EH (cell line): ENCODE measurements at places on chromosomes 4 and X.
A peak's percentile ranks its signal among the peaks of the same experiment; 100 is the strongest.

DNA sequence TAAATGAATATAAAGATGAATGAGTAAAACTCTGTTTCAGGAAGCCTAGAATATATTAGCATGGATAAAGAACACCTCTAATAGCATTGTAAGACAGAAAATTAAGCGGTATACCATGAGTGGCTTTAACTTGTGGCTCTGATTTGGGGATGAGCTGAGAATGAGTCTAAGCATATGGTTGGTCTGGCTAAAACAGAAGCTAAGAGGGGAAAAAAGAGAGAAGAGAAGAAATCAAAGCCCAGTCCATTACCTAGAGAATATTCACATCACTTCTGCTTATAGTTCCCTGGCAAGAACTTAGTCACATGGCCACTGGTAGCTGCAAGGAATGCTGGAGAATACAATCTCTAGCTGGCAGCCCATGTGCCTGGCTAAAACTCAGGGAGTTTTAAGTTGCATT is 414.5 kb downstream of the PRDM5 start:
- DNase-seq, result no peak

- no peak for DNase-seq
Observed at GRCh38 chrX:25733148-25733547, 405.0 kb upstream of the MAGEB18 start.

- DNase-seq, result no peak
Observed at GRCh38 chr4:138174981-138175794, 67.0 kb downstream of the SLC7A11 start.

- DNase-seq, result no peak
Observed at GRCh38 chr4:16588149-16588548, 310.3 kb downstream of the LDB2 start.

- no peak for DNase-seq
Observed at GRCh38 chr4:108533876-108534275, 86.5 kb upstream of the RPL34 start.

DNA sequence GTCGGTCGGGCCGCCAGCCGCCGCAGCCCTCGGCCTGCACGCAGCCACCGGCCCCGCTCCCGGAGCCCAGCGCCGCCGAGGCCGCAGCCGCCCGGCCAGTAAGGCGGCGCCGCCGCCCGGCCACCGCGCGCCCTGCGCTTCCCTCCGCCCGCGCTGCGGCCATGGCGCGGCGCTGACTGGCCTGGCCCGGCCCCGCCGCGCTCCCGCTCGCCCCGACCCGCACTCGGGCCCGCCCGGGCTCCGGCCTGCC is 213 bp downstream of the NFKB1 start:
- DNase-seq, result no peak

- DNase-seq, result no peak
Observed at GRCh38 chr4:150588316-150588715, 6.4 kb downstream of the MAB21L2 start.

DNA sequence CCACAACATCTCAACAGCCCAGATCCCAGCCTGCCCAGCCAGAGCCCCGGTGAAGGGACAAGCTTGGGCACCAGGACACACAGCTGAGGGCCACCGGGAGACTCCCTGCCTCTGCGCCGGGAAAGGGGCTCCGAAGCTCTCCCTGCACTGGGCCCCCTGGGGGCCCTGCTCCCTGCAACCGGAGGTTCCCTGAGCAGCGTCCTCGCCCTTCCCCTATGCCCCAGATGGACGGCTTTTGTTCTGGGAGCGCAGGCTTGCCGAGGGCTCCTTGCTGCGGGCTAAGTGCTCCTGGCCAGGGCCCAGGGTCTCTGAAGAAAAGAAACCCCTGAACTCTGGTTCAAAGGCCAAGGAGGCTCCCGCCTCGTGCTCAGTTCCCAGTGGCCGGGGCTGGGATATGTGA is 899 bp upstream of the ZFP92 start:
- DNase-seq, result no peak

DNA sequence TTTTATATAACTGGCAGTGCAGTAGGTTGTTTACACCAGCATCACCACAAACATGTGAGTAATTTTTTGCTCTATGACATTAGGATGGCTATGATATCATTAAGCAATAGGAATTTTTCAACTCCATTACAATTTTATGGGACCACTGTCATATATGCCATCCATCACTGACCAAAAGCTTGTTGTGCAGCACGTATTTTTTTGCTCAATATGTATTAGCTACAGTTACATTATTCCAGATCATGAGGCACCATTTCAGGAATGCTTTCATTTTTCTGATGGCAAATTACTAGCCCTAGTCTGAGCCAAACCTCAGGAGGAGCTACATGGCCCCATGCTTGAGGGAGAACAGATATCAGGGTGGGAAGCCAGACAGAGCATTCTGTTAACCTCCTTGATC is 56.8 kb upstream of the DCLK2 start:
- no peak for DNase-seq

- DNase-seq, result peak; percentile 63
Observed at GRCh38 chr4:150106886-150107285, 28.6 kb downstream of the DCLK2 start.

GRCh38 chr4:163419074-163419473 is 54.5 kb downstream of the TKTL2 start:
- DNase-seq, result no peak

DNA sequence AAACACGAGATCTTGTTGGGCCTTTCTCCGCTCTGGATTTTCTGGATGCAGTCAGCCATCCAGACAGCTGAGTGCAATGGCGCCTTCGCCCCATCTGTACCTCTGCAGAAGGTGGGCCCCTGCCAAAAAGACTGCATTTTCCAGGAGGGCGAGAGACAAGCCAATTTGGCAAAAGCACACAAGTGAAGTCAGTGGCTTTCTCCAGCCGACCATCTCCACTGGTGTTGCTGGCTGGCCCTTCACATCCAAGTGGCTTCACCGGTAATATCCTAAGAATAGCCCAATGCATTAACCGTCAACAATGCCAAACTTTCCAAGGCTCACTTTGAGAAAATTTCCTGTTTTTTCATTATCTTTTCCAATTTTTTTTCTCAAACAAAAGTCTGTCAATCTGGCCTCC is 96.2 kb upstream of the MXRA5 start:
- DNase-seq, result no peak

DNA sequence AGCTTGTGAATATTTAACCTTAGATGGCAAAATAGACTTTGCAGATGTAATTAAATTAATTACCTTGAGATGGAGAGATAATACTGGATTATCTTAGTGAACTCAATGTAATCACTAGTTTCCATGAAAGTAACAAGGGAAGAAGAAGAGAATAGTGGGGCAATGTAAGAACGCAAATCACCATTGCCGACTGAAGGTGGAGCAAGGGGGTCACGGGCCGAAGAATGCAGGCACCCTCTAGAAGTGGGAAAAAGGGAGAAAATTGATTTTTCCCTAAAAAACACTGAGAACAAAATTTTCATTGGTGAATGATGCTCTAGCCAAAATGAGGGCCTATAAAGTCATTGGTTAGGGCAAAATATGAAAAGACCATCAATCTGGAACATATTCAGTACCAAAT is 375.6 kb upstream of the EPHA5 start:
- DNase-seq, result no peak

DNA sequence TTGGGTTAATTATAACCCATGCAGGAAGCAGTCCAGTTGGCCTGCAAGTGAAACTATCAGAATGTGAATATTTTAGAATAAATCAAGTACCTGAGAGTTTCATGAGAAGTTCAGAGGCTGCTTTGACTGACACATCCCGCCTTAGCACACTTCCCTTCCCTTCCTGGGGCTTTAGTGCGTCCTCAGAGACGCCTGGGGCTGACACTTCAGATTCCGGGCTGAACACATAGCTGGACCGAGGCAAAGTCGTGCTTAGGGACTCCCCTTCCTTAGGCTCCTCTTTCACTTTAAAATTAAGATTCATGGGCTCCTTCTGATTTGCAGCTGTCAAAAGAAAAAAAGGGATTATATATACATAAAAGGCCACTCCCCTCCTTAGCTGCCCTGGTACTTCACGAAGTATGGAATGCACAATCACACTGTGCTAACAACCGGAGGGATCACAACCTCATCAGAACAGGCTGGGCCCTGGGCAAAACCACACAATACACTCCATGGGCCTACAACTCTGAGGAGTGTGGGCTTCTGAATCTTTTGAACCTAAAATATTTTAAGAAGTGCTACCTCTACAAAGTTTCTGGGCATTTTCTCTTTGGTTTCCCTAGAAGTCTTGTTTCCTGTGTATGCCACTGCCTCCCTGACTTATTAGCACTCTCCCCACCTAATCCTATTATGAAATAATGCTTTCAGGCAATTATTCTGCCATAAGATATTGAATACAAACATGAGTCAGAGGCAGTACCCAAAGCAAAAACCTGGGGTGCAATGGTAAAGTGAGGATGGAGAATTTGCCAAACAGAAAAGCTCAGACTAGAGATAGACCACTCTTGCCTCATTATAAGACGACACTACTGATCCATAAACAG is 68.2 kb downstream of the ZNF827 start:
- no peak for DNase-seq

DNA sequence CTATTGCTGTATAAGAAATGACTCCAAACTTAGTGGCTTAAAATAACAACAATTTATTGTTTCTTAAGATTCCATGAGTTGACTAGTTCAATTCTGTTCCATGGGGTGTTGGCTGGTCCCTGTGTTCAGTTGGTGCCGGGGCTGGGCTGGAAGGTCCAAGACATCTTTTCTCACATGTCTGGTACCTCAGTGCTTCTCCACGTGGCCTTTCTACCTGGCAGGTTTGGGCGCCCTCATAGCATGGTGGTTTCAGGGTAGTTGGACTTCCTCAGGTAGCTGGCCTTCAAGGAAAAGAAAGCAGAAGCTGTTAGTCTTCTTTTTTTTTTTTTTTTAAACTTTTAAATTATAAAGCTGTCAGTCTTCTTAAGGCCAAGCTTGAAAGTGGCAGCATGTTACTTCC is 104.6 kb upstream of the LIMCH1 start:
- DNase-seq, result no peak

- peak; percentile 26 for DNase-seq
Observed at GRCh38 chrX:134570899-134571298, 87.4 kb downstream of the PLAC1 start.

DNA sequence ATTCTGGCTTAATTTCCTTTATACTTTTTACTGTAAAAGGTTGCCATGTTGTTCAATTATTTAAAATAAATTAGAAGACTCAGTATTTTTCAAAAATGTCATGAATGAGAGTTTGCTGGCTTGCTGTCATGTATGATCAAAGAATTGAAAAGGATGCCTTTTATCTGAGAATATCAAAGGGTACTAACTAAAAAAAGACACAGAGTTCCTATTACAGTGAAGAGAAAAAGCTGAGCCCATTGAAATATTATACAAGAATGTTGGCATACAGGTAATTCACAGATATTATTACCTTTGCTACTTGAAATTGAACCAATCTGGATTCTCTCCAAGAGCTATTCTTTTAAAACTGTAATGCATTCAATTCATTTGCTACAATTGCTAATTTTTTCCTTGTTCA is 200.0 kb downstream of the PPP3CA start:
- no peak for DNase-seq

- DNase-seq, result no peak
Observed at GRCh38 chr4:38289553-38289952, 329.4 kb downstream of the PTTG2 start.

DNA sequence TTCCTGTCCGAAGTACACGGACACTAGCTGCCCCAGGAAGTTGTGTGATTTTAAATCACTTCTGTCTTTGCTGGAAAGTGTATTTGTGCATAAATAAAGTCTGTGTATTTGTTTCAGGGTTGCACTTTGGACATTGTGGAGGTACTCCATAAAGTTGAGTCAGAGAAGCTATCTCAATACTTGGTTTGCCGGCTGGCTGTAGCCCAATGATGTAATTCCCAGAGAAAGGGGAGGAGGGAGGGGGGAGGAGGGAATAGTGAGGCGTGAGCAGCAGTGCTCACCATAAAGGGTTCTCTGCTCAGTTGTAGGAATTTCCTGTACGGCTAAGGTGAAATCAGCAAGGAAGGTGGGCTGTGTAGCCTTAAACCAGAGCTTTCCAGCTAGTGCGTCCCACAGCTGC is 7.5 kb downstream of the APEX2 start:
- DNase-seq, result peak; percentile 73

GRCh38 chrX:152637649-152638442 is at the start of gene GABRQ:
Gene GABRQ, plus strand, starts transcription at chrX:152637895. Its CDS starts 308 bp downstream, at chrX:152638203.
- peak; percentile 15 for DNase-seq

- DNase-seq, result no peak
Observed at GRCh38 chr4:184504385-184504784, 30.0 kb upstream of the IRF2 start.

DNA sequence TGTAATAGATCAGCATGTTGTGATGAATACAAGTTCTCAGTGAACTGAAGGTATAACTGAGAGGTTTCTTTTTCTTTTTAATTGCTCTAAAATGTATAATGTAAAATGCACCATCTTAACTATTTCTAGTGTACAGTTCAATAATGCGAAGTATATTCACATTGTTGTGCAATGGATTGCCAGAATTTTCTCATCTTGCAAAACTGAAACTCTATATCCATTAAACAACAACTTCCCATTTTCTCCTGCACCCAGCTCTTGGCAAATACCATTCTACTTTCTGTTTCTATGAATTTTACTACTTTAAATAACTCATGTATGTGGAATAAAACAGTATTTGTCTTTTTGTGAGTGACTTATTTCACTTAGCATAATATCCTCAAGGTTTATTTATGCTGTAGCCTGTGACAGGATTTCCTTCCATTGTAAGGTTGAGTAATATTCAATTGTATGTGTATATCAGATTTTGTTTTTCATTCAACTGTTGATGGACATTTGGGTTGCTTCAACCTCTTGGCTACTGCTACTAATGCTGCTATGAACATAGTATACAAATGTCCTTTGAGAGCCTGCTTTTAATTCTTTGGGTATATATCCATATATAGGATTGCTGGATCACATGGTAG is 53.5 kb upstream of the NPFFR2 start:
- no peak for DNase-seq
